ENCODE measurements at places on chromosomes 16 and 17.

DNA sequence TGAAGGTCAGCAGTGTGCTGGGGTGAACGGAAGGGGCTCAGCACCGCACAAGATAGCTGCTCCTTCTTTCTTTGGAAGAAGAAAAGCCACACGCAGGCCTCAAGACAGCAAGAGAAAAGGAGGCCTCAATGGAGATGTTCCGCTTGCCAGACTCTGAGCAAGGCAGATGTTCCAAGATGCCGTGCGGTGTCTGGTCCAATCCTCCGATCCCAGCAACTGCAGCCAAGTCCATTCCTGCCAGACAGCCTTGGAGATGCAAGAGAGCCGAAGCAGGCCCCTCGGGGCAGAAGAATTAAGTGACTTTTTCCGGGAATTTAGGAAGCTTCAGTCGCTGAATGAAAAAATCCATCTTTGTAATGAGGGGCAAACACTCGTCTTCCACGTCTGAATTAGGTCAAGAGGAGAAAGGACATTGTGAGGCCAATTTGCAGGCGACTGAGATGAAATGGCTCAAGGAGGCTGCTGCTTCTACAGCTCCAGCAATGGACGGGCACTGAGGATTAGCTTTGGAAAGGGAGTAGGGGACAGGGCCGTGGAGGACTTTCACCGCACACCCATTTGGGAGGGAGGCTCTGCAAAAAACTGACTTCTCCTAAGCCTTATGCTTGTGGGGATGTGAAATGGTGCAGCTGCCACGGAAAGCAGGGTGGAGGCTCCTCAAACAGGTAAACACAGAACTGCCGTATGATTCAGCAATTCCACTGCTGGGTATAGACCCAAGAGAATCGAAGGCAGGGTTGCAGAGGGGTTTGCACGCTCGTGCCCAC is 44.7 kb downstream of the RPH3AL start:
- DNase-seq: no peak

- no peak for DNase-seq
These were observed 1000.4 kb downstream of the CDH11 start for GRCh38 chr16:64121473-64121872.

DNA sequence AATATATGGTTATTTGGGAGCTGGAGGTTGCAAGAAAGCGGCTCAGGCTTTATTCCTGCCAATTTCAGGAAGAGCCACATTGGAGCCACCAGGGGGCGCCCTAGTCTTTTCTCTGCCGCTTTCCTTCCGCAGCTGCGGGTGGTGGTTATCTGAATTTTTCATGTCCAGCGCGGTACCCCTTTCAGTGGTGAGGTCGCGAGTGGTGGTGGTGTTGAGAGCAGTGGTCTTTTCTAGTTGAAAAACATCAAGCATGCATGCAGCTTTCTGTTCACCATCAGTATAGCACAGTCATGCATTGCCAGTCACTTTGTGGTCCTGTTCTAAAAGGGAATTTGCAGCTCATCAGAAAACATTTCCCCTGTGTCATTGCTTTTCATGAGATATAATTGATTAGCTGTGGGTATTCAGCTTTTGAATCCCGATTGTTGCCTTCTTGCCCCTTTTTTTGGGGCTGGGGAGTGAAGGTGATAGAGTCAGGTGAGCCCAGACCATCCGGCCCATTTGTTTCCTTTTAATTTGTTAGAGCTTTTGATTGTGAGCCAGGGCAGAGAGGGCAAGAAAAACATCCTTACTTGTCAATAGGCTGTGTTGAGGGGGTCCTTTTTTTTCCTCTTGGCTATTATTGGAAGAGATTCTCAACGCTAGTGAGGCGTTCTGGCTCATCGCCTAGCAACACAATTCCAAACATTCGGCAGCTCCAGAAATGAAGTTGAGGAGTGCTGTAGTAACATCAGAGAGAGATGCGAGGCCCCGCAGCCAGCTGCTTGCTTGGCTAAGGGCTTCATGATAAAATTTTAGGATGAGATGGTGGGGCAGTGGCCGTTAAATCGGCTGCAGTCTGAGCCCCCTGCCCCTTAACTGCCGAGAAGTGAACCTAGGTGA is 119.0 kb downstream of the SNX29 start:
- peak; percentile 89 for DNase-seq

- no peak for DNase-seq
These were observed 48.4 kb upstream of the SKAP1 start for GRCh38 chr17:48478224-48479013.

GRCh38 chr16:50354629-50355456 is 13.9 kb downstream of the BRD7 start:
- DNase-seq: no peak

DNA sequence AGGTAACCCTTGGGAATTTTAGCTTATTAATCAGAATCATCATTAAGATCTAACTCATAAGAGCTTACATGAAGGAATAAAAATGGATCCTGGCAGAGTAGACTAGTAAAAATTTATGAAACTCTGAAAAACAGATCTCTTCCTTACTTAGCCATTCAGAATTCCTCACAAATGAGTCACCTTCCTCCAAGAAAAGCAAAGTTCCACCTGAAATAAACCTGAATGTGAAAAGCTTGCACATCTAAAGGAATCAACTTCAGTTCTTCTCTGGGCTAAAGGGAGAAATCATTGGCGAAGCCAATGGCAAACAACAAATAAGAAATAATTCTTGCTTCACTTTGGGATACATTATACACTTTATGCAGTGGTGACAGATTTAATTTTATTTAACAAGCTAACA is 22.7 kb downstream of the MYO1D start:
- DNase-seq: no peak

- DNase-seq: no peak
These were observed 18.9 kb upstream of the P2RX1 start for GRCh38 chr17:3935140-3935542.

DNA sequence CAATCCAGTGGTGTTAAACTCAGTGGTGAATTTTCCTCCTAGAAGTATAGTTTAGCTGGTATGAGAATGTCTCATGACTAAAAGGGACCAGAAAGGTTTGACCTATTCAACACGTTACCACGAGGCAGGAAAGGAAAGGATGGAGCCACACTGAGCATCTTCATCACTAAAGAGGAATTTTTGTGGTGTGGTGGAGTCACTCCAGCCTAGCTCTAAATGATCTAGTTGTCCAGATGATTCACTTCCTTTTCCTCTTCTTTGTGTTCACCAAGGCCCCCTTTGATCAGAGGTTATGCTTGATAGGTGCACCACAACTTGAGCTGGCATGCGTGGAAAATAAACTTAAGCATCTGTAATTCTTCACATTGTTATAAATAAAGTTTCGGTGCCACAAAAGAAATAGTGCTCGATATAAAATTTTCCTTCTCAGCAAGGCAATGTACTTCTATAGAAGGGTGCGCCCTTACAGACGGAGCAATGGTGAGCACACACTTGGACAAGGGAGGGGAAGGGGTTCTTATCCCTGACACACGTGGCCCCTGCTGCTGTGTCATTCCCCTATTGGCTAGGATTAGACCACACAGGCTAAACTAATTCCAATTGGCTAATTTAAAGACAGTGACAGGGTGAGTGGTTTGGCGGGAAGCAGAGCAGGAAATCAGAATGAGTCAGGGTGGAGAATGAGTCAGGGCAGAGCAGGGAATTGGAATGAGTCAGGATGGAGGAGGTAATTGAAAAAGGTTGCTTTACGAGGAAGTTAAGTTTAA is 254.6 kb downstream of the HS3ST3A1 start:
- no peak for DNase-seq

GRCh38 chr16:47045459-47045858 is 72.0 kb upstream of the DNAJA2 start:
- DNase-seq: no peak

GRCh38 chr17:17703140-17703919 is 22.1 kb downstream of the RAI1 start:
- no peak for DNase-seq

DNA sequence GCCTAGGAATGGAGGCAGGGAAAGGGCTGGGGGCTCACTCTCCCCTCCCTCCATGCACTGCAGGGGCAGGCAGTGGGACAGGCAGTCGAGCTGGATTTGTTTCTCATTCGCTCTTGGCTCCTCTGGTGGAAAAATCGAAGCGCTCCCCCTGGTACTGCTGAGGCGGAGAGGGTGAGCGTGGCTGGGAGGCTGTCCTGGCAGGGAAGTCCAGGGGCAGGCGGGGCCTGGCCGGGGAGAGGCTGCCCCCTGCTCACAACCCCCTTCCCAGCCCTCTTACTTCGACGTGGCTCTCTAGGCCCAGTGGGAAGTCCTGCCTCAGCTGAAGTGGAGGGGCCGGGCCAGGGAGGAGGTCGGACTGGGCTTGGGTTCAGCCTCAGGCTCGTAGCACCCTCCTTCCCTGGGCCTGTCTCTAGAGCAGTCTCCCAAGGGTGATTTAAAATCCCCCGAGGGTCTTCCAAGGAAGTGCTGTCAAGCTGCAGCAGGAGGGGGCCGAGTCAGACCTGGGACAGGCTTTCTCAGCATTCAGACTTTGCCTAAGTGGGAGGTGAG is 16.5 kb upstream of the TMEM92 start:
- DNase-seq: peak; percentile 52

DNA sequence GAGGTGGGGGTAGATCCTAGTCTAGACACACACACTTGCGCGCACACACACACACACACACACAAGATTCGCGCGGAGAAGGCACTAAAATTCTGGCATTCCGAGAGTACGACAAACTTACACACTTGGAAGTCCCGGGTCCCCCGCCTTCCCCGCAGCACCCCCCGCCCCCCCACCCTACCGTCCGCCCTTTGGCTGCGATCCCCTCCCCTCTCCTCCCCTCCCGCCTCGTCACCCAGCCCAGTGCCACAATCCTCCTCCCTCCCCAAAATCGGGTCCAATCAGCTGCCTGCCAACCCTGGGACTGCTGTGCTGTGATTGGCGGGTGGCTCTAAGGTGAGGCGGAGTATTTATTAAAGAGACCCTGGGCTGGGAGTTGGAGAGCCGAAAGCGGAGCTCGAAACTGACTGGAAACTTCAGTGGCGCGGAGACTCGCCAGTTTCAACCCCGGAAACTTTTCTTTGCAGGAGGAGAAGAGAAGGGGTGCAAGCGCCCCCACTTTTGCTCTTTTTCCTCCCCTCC is at the start of gene SOX9:
SOX9 (plus strand) TSS at position 379 of the 522 bp plus-strand sequence. CDS start 372 bp downstream, outside the sequence.
- no peak for DNase-seq

GRCh38 chr17:6666077-6666521 is 14.5 kb downstream of the C17orf100 start:
- DNase-seq: peak; percentile 74

- DNase-seq: no peak
These were observed 24.9 kb upstream of the CLEC18A start for GRCh38 chr16:69926241-69926640.

GRCh38 chr16:15725641-15726240 is 75.7 kb downstream of the NDE1 start:
- no peak for DNase-seq

DNA sequence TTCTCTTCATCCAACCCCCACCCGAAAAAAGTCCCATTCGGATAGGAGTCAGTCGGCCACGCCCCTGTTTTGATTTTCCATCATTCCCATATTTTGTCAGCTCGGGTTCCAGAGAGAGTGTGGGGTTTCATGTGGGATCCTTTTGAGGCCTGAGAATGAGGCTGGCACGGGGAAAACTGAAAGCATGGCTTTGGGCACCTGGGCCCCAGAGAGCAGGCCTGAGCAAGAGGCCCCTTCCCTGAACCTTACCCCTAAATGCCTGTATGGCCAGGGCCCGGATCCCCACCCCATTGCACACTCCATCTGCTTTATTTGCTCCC is 4.6 kb upstream of the HOXB4 start:
- DNase-seq: no peak

GRCh38 chr17:29560316-29560715 is 6.5 kb downstream of the ABHD15 start:
- no peak for DNase-seq

- DNase-seq: peak; percentile 65
These were observed 498 bp downstream of the SMYD4 start for GRCh38 chr17:1829216-1829591.

DNA sequence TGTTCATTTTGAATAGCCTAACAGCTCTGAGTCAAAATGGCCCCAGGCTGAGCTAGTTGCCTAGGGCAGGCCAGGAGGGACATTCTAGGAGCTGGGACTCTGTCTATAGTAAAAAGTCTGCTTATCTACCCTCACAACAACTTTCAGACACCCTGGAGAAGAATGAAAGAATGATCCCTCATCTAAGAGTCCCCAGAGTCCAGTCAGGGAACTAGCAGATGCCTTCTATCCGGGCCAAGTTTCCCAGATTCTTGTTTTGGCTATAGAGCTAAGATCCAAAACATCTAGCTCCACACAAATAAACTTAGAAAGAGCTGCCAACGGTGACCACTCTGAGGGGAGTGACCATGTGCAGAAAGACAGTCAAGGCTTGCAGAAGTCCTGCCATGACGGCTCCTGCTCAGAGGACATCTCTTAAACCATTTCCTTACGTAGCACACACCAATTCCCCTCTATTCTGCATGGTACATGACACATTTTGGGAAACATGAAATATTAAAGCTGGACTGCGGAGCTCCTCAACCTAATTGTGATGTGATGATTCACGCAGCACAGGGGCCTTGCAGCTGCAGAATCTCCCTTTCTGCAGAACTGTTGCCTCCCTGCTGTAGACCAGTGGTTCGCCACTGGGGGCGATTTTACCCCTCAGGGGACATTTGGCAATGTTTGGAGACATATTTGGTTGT is 24.2 kb downstream of the FAM20A start:
- DNase-seq: no peak

- peak; percentile 22 for DNase-seq
These were observed 18.1 kb downstream of the TMC7 start for GRCh38 chr16:19001788-19002187.

GRCh38 chr16:64167936-64168335 is 953.9 kb downstream of the CDH11 start:
- no peak for DNase-seq

DNA sequence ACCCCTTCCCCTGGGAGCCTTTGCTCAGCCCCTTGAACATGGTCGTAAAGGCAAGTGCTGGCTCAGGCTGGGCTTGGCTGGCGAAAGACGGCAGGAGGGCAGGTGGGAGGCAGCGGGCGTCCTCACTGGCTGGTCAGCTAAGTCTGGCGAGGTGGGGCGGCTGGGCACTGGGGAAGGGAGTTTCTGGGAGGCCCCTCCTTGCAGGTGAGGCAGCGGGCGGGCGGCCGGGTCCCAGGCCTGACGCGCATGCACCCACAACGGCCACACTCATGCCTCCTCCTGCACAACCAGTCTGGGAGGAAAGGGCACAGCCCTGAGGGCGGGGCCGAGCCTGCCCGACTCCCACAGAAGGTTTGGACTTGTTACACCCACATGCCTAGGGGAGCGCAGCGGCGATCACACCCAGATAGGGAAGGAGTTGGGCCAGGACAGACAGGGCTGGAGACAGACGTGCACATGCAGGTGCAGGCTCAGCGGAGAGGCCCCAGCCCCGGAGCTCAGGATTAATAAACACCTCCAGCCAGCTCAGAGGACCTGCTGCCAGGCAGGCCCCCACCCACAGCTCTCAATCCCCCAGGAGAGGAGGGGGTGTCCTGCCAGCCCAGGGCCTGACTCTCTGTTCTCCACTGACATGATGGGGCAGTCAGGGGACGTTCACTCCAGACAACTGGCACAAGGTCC is at the start of gene EVPL:
EVPL (minus strand) TSS at position 148 of the 681 bp plus-strand sequence; CDS start at position 40, 108 bp downstream.
- no peak for DNase-seq

- DNase-seq: peak; percentile 78
These were observed at the start of gene RASL10B for GRCh38 chr17:35731239-35731916. RASL10B (plus strand) TSS chr17:35731639; CDS start chr17:35735185, 3,546 bp downstream.

GRCh38 chr17:43550754-43551153 is 4.6 kb upstream of the ETV4 start:
- no peak for DNase-seq

All from activated effector memory CD4-positive, alpha-beta T cell treated with anti-CD3 and anti-CD28 coated beads, Interleukin-2, amount 50 U/mL, for 16 hours (primary cell).